Kidney epithelial cell (primary cell): ENCODE measurements at places on chromosomes 5 and 9. TPM values are rescaled to one million over a fixed set of nuclear protein-coding genes. Genes with fewer than 3 reads are reported as not detected.

- no peak for DNase-seq
Observed at GRCh38 chr5:90506221-90506620, 23.2 kb downstream of the LYSMD3 start.

- no peak for DNase-seq
Observed at GRCh38 chr9:126366366-126367011, 39.9 kb downstream of the MVB12B start.

DNA sequence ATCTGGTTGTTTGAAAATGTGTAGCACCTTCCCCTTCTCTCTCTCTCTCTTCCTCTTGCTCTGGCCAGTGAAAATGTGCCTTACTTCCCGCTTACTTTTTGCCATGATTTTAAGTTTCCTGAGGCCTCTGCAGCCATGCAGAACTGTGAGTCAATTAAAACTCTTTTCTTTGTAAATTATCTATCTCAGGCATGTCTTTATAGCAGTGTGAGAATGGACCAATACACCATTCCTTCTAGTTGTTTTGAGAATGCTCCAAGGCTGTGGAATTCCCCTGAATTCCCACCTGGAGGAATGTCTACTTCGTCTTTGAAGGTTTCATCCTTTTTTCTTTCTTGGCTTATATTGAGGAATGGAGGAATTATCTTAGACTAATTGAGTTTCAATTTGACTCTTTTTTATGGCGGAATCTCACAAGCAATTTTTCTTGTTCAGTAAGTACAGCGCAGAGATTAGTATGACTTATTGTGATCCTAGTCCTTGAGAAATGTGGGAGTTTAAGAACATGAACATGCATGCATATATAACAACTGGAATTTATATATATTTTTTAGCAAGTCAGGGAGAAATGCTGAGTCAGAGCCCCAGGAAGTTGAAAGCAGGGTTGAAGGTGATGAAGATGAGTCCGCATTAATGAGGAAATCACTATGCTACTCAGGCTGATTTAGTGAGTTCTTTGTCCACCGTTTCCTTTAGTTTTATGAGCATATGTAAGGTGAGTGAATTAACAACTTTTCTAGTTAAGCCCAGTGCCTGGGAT lies 488.1 kb upstream of the ADAMTS16 start:
- DNase-seq, result no peak

The ARL10 gene
- total RNA-seq, result 8.8 and 18.5 TPM in 2 replicates
